ENCODE measurements at places on chromosomes 3 and 15.

GRCh38 chr3:153103406-153103945 is 58.5 kb upstream of the RAP2B start:
- DNase-seq = no peak

DNA sequence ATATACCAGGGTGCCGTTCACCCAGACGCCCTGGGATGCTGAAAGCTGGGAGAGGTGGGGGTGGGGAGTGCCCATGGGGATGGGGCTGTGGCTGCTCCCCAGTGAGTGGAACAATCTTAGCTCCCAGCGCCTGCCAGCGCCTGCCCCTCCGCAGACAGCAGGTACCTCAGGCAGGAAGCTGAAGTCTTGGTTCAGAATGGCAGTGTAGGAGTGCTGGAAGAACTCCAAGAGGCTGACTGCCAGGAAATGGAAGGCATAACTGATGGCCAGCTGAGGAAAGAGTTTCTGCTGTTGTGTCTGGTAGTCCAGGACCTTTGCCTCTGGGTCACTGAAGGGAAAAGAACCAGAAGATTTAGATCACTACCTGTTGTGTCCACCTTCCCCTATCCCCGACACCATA is 8.4 kb downstream of the ACOX2 start:
- DNase-seq = no peak

- no peak for DNase-seq
Observed at GRCh38 chr3:183272142-183272541, 19.1 kb downstream of the B3GNT5 start.

GRCh38 chr3:23804441-23805209 is 1.1 kb upstream of the UBE2E1 start:
- DNase-seq = no peak

DNA sequence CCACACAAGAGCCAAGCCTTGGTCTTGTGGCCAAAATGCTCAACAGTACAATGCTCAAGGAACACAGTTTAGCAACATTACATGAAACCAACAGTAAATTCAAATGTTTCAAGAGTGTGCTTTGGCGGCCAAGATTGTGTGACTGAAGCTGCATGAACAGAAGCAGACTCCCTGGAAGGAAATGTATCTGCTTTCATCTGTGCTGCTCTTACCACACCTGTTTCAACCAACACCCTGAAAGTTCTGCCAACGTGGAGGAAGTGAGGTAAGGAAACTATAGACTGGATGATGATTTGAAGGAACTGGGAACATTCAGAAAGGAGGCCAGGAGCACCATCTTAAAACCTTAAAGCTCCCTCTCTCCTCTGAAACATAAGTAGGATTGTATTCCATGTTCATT is 55.7 kb downstream of the MB21D2 start:
- DNase-seq = no peak

- no peak for DNase-seq
Observed at GRCh38 chr3:47274652-47275051, 7.9 kb downstream of the KIF9 start.

GRCh38 chr3:112302881-112303763 is 9.1 kb upstream of the SLC9C1 start:
- DNase-seq = no peak

- DNase-seq = no peak
Observed at GRCh38 chr3:145698250-145698649, 462.7 kb downstream of the PLOD2 start.
